ENCODE measurements at places on chromosomes 4 and X. TPM values are rescaled to one million over a fixed set of nuclear protein-coding genes. Genes with fewer than 3 reads are reported as not detected.

NDNF gene
- total RNA-seq: 0.05 TPM

VCX3A gene
- not detected for total RNA-seq

WFS1 gene
- total RNA-seq: 13.2 TPM

NRK gene
- total RNA-seq: 0.61 TPM

All from liver (tissue), 10 donors.